NCI-H1694 treated with DMSO at 0.1 percent for 48 hours (cell line): ENCODE measurements at places on chromosomes 11 and 22.

DNA sequence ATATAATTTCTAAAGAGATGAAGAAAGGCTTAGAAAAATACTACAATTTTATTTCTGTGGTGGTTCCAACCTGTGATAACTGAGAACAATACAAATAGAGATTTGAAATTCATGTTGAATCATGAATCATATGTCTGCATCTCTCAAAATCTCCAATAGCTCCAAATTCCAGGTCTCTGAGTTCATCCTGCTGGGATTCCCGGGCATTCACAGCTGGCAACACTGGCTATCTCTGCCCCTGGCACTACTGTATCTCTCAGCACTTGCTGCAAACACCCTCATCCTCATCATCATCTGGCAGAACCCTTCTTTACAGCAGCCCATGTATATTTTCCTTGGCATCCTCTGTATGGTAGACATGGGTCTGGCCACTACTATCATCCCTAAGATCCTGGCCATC, at the start of gene OR56B1:
Gene OR56B1 (plus strand): TSS at position 53 of the 400 bp plus-strand sequence. CDS start 69 bp downstream, at position 122.
- no peak for DNase-seq

GRCh38 chr22:38220653-38221386, 19.0 kb downstream of the MAFF start:
- DNase-seq: no peak

GRCh38 chr11:114175706-114176105, 116.2 kb downstream of the ZBTB16 start:
- DNase-seq: no peak

GRCh38 chr22:49849161-49850020, 4.3 kb upstream of the ZBED4 start:
- no peak for DNase-seq

DNA sequence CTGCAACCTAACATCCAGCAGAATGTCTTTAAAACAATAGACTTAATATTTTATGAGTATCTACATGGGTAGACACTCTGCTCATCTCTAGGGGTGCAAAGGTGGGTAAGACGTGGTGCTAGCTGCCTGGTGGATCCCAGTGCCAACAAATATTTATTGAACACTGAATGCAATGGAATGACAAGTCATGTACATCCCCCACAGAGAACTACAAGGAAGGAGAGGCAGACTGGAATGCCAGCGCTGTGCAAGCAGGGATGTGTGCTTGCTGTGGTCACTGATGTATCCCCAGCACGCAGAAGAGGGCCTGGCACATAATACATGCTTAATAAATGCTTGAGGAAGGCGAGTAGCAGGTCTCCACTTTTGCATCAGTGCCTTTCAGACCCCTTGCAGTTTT, 61.9 kb downstream of the CD6 start:
- no peak for DNase-seq

DNA sequence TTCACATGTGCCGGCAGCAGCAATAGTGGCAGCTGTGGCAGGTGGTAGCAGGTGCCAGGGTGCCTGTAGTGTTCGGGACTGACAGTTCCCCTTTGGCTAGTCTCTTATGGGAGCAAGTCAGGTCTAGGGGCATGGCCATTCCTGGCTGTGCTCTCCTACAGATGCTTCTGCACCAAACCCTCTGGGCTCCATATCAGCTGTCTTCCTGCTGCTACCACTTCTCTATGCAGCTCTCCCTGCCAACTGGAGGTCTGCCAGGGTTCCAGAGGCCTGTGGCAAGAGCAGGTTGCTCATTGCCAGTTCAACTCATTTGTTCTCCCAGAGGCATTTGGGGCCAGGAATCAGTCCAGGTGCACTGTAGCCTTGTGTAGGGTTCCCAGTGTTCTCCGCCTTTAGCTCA, 473.7 kb downstream of the JRKL start:
- DNase-seq: no peak
